NCI-H2171 (cell line): ENCODE measurements at places on chromosomes 6 and 20.

GRCh38 chr6:129499843-129500219, 210.1 kb downstream of the ARHGAP18 start:
- no peak for DNase-seq

- DNase-seq, result no peak
These were observed 84.0 kb downstream of the AGPAT4 start for GRCh38 chr6:161189891-161190290.

DNA sequence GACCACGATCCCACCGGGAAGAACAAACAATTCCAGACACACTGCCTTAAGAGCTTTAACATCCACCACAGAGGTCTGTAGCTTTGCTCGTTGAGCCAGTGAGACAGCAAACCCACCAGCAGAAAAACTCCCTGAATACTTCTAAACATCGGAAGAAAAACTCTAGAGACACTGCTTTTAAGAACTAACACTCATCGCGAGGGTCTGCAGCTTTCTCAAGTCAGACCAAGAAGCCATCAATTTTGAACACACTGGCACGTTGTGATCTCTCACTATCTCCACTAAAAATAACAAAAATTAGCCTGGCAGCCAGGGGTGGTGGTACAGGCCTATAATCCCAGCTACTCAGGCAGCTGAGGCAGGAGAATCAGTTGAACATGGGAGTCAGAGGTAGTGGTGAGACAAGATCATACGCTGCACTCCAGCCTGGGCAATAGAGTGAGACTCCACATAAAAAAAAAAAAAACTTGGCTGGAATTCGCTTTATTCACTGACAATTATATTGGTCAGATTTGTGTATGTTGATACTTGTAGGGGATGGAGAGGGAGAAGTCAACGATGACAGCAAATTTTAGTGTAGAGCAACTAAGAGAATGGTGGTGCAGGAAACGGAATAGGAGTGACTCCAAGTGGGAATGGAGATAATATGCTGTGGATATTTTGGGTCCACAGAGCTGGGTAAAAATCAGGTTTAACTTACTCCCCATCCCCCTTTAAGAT, 860 bp upstream of the TMEM14C start:
- no peak for DNase-seq

DNA sequence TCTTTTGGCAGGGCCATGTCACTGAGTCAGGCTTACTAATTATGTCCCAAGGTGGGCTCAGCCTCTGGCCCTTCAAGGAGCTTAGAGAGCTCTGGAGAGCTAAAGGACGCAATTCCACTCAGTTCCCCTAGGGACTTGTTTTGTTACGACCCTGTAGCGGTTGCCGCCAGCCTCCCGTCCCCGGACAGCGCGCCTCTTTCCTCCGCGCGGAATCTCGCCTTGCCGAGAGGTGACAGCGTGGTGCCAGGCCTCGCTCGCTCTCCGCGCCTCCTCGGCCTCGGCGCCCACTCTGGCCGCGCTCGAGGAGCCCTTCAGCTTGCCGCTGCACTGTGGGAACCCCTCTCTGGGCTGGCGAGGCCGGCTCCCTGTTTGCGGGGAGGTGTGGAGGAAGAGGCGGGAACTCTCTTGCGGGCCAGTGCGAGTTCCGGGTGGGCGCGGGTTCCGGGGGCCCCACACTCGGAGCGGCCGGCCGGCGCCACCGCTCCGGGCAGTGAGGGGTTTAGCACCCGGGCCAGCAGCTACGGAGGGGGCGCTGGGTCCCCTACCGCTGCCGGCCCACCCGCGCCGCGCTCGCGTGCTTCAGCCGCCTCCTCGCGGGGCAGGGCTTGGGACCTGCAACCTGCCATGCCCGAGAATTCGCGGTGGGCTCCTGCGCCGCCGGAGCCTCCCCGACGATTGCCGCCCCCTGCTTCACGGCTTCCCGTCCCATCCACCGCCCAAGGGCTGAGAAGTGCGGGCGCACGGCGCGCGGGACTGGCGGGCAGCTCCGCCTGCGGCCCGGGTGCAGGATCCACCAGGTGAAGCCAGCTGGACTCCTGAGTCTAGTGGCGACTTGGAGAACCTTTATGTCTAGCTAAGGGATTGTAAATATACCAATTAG, 9.9 kb upstream of the ZNF311 start:
- no peak for DNase-seq

GRCh38 chr6:38876475-38876874, 161.4 kb downstream of the DNAH8 start:
- DNase-seq, result no peak

- no peak for DNase-seq
These were observed 90.8 kb downstream of the CLIC5 start for GRCh38 chr6:45924763-45925342.

DNA sequence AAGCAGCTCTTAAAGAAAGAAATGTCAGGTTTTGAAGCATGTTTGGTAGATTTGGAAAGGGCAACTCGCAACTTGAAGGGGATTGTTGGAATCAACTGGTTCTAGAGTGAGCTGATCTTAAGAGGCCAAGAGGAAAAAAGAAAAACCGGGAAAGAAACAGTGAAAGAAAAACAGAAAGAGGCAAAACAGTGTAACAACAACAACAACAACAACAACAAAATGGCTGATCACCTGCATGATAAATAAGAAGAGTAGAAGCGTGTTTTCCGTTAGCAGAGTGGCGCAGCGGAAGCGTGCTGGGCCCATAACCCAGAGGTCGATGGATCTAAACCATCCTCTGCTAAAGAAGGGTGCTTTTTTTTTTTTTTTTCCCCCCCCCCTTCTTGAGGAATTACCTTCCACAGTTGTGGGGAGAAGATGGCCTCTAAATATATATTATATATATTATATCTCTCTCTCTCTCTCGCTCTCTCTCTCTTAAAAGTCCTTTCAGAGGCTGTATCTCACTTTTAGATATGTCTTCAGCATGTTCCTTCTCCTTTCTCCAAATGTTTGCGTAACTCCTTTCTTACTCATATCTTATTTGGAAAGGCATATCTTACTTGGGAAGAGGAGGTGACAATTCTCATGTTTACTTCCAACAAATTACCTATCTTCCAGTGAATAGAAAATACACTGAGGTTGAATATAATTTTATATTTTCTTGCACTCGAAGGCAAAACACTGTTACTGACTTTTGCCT, 134.4 kb downstream of the OR2B2 start:
- no peak for DNase-seq

GRCh38 chr6:8229915-8230756, 127.8 kb upstream of the EEF1E1 start:
- DNase-seq, result no peak

GRCh38 chr20:41142919-41143318, 5.6 kb downstream of the PLCG1 start:
- no peak for DNase-seq

- no peak for DNase-seq
These were observed 37.9 kb upstream of the CHD6 start for GRCh38 chr20:41655962-41656618.

DNA sequence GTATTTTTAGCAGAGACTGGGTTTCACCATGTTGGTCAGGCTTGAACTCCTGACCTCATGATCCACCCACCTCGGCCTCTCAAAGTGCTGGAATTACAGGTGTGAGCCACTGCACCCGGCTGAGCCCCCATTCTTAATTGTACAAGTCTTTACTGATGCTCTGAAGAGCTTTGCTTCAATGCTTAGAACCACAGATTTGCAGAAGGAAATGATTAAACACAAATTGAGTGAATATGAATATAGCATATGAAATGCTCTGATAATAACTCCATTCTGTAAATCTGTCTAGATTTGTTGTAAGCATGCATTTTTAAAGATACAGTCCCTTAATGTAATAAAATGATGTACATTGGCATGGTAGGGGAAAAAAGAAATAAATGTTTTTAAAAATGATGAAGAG, 4.3 kb upstream of the MCM3 start:
- DNase-seq, result no peak

- DNase-seq, result no peak
These were observed 286.1 kb upstream of the PLCB4 start for GRCh38 chr20:8782804-8783203.

DNA sequence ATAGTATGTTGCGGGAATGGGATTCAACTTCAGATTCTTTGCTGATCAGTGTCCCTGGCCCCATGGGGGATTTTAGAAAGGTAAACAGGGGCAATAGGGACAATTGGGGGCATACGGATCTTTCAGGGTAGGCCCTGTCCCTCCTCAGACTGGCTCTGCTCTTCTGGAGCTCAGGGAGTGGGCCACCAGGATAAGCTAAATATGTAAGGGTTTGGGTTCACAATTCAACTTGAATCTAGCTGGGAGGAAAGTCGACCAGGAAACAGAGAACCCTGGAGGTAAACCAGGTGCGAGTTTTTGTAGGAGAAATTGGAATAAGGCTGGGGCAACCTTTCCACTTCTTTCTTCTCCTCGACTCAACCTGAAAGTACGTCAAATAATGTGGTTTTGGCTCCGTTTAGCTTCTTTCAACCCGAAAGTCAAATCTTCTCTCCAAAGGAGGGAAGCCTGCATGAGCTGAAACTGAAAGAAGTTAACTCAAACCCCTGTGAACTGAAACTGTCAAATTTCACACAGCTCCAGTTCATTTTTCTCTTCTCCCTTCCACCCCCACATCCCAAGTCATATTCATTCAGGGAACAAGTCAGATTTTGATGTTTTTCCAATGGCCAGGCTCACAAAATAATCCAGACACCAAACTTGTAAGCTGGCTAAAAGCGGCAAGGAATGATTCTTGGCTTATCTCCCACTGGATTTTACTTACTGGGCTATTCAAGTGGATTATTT, 278.2 kb downstream of the CLIC5 start:
- no peak for DNase-seq

- DNase-seq, result no peak
These were observed 53.5 kb upstream of the LRFN2 start for GRCh38 chr6:40640599-40641227.

DNA sequence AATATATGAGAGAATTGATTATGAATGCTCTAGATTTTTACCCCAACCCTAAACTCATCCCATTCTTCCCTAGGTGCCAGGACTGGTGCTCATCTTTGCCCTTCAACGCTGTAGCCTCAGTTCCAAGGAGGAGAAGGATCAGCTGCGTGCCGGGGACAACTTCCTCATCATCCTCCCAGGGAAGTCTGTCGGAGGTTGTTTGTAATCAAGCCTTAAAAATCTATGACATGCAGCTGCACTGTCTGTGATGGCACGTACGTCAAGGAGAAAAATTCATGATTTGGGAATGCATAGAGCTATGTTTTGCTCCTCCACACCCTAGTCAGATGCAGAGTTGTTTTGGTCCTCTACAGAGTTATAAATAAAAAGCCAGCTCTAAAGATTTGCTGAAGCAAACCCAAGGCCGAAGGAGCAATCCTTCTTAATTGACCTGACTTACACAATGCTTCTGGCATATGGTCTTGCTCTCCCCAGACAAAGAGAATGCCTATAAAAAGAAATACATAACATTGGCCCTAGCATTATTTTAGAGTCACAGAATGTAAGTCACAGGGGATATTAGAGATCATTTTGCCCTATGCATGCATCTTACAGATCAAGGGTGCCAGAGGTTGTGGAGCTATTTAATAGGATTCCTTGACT, 244.2 kb downstream of the HIVEP2 start:
- no peak for DNase-seq

GRCh38 chr6:84344005-84344404, 116.6 kb upstream of the CEP162 start:
- DNase-seq, result no peak

GRCh38 chr20:49477200-49477599, 5.3 kb downstream of the KCNB1 start:
- no peak for DNase-seq

DNA sequence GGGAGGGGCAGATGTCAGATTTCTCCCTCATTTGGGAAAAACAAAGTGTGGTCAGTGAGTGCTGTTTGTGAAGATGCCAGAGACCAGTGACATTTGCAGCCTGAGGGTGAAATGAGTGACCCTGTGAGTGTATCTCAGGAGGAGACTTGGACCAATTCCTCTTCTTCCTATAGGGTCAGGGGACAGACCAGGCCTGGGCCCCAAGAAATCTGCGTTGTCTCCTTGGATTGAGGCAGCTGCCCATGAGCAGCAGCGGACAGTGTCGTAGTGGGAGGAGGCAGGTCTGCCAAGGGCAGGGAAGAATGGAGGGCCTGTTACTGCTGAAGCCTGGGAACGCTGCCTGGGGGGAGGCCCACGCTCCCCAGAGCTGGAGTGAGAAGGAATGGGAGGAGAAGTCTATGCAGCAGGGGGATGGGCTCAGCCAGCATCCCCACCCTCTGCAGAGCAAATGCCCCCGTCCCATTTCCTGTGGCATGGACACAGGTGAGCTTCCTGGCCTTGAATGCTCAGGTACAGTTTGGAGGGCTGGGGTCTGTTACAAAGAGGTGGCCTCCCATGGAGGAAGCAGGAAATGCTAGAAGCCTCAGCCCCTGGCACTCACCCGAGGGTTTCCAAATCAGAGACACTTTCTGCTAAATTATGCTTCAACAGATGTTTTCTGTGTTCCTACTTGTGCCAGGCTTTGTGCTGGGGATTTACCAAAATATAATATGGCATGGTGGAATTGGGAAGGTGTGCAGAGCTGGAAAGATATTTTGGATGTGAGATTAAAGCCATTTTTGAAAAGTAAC, 29.8 kb downstream of the DAAM2 start:
- DNase-seq, result no peak

DNA sequence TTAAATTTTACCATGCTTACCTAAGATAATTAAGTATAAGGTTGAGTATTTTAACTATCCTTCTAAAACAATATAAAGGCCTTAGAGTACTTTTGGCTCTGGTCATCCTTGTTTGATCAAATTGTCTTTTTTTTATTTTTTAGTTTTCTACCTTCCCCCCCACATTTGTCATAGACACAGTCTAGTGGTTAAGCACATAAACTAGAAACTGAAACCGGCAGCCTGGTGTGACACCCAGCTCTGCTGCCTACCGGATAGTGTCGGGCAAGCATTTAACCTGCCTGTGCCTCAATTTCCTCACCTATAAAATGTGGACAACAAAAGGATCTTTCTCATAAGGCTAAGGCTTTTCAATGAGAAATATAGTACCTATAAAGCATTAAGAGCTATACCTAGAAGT, 21.6 kb upstream of the TULP4 start:
- DNase-seq, result no peak

- DNase-seq, result no peak
These were observed 126.9 kb downstream of the SOBP start for GRCh38 chr6:107616775-107617174.

- DNase-seq, result no peak
These were observed 136.0 kb upstream of the SGK1 start for GRCh38 chr6:134453792-134454510.

GRCh38 chr20:5977223-5977622, 26.8 kb downstream of the MCM8 start:
- DNase-seq, result no peak

- no peak for DNase-seq
These were observed 176.4 kb upstream of the BMP2 start for GRCh38 chr20:6590891-6591637.

DNA sequence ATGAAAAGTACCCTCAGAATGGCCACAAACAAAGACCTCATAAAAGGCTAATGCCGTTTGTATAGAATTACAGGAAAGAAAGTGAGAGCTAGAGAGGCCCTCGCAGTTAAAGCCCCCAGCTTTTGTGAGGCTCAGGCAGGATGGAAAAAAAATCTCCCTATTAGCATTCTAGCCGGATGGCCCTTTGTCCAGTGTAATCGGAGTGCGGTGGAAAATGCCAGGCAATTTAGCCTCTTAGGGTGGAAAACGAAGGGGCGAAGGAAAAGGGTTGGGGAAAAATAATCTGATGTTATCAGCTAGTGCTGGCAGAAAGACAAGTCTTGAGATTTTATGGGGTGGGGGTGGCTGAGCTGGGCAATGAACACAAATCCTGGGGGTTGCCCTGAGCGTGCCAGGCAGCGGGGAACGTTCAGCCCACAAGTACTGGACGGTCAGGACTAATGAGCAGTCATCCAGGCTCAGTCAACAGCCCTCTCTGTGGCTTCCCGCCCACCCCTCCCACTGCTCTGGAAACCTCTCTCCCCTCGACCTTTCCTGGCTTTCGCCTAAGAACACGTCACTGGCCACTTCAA, 92.4 kb downstream of the PSMG4 start:
- DNase-seq, result no peak
